ENCODE measurements at places on chromosomes 6 and 20.

- no peak for DNase-seq
These were observed 392.4 kb upstream of the HS3ST5 start for GRCh38 chr6:114735025-114735735.

DNA sequence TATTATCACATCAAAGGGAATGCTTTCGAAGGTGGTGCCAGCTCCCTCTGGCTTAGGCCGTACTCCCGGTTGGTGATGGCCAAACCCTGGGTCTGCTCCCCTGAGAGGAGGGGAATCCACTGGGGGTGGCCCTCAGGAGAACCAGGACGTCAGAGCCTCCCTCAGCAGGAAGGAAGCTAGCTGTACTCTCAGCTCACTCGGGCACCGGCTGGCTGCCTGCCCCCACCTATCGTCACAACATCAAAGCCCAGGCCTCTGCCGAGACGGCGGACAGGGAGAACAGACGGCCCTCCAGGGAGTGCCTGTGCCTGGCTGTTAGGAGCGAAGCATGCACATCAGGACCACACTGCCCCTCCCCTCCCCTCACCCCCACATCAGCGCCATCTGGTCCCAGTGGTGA lies 9.2 kb upstream of the PGC start:
- no peak for DNase-seq

DNA sequence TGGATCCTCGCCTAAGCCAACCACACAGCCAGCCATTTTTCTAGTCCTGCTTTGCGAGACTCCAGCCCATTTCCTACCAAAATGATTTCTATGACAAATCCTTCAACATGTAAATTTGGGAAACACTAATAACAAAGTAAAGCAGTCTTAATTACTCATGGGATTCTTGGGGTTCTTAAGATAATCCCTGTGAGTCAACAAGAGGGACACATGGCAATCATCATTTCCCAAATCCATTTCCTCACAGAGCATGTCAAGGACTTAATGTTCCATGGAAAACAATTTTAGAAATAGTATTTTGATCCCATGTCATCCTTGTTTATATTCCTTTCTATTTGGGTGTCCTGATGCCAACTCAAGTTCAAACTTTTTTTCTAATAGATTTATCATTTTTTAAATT lies 322.7 kb upstream of the NOX3 start:
- DNase-seq, result no peak

GRCh38 chr6:139973669-139974344 lies 599.4 kb upstream of the CITED2 start:
- no peak for DNase-seq

DNA sequence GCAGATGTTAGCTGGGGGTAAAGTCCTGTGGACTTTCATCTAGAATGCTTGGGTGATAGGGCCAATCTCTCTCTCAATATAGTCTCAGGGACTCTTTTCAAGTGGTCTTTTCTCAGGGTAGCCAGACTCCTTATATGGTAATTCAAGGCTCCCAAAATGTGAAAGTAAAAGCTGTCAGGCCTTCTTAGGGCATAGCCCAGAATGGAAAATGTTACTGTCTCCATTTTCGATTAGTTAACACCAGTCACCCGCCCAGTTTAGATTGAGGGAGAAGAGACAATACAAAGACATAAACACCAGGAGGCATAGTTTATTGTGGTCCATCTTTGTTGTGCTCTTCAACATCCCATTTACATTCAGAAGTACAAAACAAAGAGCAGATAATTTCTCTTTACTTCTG lies 295.8 kb downstream of the EPHA7 start:
- no peak for DNase-seq

- no peak for DNase-seq
These were observed 107.7 kb upstream of the SCP2D1 start for GRCh38 chr20:18705910-18706309.

GRCh38 chr6:110781522-110782214 lies 33.6 kb downstream of the CDK19 start:
- no peak for DNase-seq

GRCh38 chr6:7042654-7043545 lies 64.9 kb upstream of the RREB1 start:
- no peak for DNase-seq

GRCh38 chr6:158122048-158122447 lies 46.0 kb downstream of the SERAC1 start:
- DNase-seq, result no peak

- no peak for DNase-seq
These were observed 910 bp upstream of the PCSK2 start for GRCh38 chr20:17225851-17226409.

GRCh38 chr6:133244519-133244918 lies 3.4 kb downstream of the EYA4 start:
- DNase-seq, result no peak

DNA sequence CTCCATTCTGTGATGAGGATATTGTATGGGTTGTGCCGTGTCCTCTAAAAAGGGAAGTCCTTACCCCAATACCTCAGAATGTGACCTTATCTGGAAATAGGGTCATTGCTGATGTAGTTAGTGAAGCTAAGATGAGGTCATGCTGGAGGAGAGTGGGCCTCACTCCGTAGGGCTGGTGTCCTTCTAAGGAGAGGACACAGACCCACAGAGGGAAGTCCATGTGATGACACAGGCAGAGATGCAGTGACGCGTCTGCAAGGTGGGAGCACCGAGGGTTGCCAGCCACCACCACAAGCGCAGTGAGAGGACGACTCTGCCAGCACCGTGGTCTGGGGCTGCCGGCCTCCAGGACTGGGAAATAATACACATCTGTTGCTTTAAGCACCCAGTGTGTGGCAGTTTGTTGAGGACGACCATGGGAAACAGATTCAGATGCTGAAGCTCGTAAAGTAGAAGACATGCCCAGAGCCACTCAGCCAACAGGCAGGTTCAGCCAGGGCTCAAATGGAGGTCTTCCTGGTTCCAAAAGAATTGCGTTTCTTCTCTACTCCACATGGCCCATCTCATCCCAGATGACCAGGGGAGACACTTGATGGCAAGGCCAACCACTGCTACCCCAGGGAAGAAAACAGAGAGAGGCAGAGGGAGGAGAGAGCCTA lies 59.2 kb upstream of the DUSP22 start:
- no peak for DNase-seq

GRCh38 chr6:116562614-116563013 lies 8.7 kb upstream of the RWDD1 start:
- DNase-seq, result no peak

GRCh38 chr6:159701413-159701999 lies 8.5 kb upstream of the SOD2 start:
- no peak for DNase-seq
